AG20443 (cell line): ENCODE measurements at places on chromosomes 11 and 22.
A peak's percentile ranks its signal among the peaks of the same experiment; 100 is the strongest.

- no peak for DNase-seq
These were observed 29.7 kb upstream of the IGLL5 start for GRCh38 chr22:22857607-22858558.

GRCh38 chr11:14578541-14578956, 58.4 kb upstream of the PSMA1 start:
- no peak for DNase-seq

- peak; percentile 55 for DNase-seq
These were observed 18.0 kb downstream of the LSP1 start for GRCh38 chr11:1870721-1871466.

GRCh38 chr22:23256986-23257888, 76.9 kb downstream of the BCR start:
- peak; percentile 94 for DNase-seq

GRCh38 chr11:12279672-12280108, 97.7 kb upstream of the PARVA start:
- no peak for DNase-seq

DNA sequence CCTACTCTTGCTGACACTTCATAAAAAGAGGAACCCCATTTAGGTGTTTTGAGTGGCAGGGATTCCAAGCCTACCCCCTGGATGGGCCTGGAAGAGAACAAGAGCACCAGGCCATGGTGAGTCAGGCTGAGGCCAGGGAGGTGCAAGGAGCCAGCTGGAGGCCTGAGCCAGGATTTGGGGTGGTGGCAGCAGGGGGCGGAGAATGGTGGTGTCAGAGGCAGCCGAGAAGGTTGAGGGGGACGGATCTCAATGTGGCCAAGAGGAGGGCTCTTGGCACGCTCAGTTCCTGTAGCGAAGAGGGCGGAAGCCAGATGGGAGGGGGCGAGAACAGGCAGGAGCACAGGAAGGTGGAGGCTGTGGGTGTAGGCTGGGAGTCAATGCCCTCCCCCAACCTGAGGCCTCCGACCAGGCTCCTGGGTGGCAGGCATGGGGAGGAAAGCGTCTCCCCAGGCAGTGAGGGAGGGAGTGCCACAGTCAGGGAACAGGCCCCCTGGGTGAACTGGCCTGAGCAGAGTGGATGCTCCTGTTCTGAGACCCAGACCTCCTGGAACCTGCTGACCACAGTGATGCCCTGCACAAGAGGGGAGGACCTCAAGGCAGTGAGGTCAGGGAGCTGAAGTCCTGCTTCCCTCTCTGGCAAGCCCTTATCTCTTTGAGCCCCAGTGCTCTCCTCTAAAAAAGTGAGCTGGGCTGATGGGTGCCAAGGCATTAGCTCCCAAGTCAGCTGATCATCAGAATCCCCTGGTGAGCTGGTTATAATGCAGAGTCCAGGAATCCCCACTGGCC, 13.9 kb downstream of the RTN4RL2 start:
- no peak for DNase-seq

- no peak for DNase-seq
These were observed at the start of gene CD6 for GRCh38 chr11:60971520-60971919. Gene CD6, plus strand, starts transcription at chr11:60971680. Its CDS starts 186 bp downstream, at chr11:60971866.

- DNase-seq = no peak
These were observed 64.5 kb upstream of the LARGE1 start for GRCh38 chr22:33984656-33985285.

DNA sequence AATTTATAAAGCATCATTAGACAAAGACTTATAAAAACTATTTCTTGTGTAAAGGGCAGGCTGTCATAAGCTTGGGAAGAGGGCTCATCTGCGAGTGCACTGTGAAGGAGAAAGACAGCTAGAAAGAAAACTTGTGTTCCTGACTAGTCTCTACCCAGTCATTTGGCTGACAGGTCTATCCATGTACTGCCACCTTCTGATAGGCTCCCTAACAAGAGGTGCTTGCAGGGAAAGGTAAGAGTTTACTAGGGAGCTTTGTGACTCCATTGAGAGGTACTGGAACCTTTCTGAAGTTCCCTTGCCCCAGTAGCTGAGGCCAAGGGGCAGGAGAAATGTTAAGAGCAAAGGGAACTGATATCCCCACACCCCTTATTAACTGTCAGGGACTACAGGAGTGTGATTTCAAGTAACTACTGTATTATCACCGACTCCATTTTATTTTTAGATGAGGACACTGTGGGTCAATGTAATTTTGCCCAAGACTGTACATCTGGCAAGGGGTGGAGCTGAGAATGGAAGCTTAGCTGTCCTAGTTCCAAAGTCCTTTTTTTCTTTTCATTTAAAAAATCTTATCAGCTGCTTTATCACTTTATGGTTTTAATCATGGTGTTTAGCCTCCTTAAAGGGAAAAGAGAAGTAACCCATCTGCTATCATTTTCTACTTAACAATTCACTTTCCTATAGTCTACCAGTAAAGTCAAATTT, 129.4 kb downstream of the ARHGAP20 start:
- no peak for DNase-seq

GRCh38 chr11:41988951-41989572, 529.6 kb upstream of the LRRC4C start:
- no peak for DNase-seq

GRCh38 chr11:10134975-10135481, 159.0 kb downstream of the SBF2 start:
- no peak for DNase-seq

GRCh38 chr22:42695294-42695693, 25.4 kb downstream of the A4GALT start:
- DNase-seq = no peak

- no peak for DNase-seq
These were observed 178.6 kb downstream of the CNTN5 start for GRCh38 chr11:99199341-99199740.

GRCh38 chr11:10319702-10320558, 15.1 kb downstream of the ADM start:
- no peak for DNase-seq

- no peak for DNase-seq
These were observed 18.9 kb upstream of the GAL start for GRCh38 chr11:68665436-68665835.

DNA sequence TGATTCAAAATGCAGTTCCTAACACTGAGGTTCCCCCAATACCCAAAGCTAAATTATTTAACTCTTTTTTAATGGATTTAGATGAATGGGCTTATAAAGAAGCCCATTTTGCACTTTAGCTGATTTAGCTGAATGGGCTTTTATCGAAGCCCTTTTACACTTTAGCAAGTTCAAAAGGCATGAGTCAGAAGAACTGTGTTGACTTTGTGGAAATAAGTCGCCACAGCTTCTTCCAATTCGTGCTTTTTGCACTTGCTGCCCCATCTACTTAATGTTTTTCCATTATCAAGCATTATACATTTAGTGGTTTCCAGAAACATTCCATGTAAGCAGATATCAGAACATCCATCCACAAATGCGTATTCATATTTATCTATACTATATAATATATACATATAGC, 20.5 kb upstream of the GRIA4 start:
- DNase-seq = no peak

- DNase-seq = peak; percentile 94
These were observed 2.0 kb upstream of the FERMT3 start for GRCh38 chr11:64204464-64204989.

DNA sequence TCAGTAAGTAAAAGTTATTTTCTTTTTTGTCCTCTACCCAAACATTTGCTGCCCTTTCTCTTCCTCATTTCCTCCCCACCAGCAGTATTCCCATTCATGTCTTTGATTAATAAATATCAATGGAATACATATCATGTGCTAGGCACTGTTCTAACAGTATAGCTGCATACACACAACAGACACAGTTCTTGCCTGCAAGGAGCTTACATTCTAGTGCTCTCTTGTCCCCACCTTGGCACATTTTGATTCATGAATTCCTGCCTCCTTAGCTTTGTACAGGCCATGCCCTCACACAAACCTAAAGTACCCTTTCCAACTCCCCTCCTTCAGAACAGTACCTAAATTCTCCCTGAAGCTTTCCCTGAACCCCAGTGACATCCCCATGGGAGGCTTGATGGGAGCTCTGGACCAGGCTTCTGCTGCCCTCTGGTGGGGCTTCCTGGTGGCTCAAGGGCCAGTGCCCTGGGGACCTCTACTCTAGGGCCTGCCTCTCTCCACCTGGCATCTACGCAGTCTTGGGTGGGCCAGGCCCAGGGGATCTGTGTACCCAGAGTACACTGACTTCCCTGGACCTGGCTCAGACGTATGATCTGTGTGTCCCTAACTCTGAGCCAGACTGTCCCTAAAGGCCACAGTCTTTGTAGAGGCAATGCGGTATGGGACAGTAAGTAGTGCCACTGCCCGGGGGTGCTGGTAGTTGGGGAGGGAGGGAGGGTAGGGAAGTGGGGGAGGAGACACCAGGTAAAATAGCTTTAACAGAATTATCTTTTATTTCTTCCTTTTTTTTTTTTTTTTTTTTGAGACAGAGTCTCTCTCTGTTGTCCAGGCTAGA, 14.1 kb downstream of the RPS13 start:
- peak; percentile 71 for DNase-seq

DNA sequence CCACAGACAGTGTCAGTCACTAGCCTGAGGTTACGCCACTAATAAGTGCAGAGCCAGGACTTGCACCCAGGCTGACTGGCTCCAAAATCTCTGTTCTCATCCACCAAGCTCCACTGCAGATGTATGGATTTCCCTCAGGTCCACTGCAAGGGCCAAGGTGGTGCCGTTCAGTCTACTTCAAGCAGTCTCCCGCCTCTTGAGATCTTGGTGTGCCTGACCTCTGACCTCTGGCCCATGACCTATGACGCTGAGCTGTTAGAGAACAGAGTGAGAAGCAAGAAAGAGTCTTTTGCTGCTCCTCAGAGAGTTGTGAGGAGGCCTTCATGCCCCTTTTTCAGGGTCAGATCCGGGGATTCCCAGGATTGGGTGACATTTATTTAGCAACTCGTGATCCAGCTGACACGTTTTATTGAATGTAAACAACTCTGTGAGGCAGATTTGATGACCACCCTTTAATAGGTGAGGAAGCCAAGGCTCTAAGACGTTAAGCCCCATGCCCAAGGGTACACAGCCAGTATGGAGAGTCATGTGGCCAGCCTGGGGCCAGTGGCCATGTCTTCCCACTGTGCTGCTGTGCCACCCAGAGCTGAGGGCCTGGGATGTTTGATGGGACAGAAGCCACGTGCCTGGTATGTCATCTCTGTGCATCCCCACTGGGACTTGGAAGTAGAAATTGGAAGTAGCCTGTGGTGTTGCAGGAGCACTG, 25.2 kb downstream of the DCPS start:
- no peak for DNase-seq

GRCh38 chr22:37581504-37581903, 1.6 kb upstream of the LGALS2 start:
- no peak for DNase-seq

GRCh38 chr11:65381716-65382032, 772 bp downstream of the SLC25A45 start:
- DNase-seq = peak; percentile 42

DNA sequence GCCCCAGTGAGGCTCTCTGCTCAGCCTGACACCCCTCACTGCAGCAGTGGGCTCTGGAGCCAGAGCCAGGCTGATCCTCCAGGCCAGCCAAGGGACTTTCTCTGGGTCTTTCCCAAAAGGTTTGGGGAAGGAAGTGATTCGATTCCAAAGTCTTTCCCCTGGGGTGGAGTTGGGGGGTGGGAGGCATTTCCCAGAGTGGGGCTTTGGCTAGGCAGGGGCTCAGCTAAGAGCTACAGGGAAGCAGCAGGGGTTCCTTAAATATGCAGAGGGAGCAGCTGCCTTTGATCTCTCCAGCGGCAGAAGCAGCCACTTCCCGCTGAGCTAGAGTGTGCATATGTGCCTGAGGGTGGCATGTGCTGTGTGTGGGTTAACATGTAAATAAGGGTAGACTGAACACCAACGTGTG, 192.9 kb downstream of the INSC start:
- no peak for DNase-seq

GRCh38 chr22:50059881-50060262, 1.8 kb upstream of the TTLL8 start:
- no peak for DNase-seq

GRCh38 chr11:107882095-107882820, 23.7 kb upstream of the SLC35F2 start:
- no peak for DNase-seq
